Endothelial cell (in vitro differentiated cells): ENCODE measurements at places on chromosomes 13 and 19. TPM values are rescaled to one million over a fixed set of nuclear protein-coding genes. Genes with fewer than 3 reads are reported as not detected.

ACP7 gene
- total RNA-seq, result 0.46 TPM

PCDH9 gene
- 1.9 TPM for total RNA-seq

CEACAM21 gene
- 74.1 TPM for total RNA-seq

CYP4F22 gene
- total RNA-seq, result not detected

ZNF208 gene
- total RNA-seq, result 1.7 TPM
